ENCODE measurements at places on chromosomes 7 and 10.
A peak's percentile ranks its signal among the peaks of the same experiment; 100 is the strongest.

DNA sequence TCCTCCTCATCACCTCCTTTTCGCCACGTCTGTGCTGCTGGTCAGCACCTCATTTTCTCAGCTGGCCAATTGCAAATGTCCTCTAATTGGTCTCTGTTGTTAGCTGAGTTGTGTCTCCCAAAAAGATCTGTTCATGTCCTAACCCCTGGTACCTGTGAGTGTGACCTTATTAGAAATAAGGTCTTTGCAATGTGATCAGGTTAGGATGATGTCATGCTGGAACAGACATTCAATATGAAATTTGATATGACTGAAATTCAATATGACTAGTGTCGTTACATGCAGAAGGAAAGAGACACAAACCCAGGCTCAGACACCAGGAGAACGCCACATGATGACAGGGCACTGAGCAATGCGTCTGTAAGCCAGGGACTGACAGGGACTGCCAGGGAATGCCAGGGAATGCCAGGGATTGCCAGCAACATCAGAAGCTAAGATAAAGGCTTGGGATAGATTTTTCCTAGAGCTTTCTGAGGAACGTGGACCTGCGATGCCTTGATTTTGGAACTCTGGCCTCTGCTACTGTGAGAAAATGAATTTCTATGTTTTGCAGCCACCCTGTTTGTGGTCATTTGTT, 77.5 kb upstream of the CXCL12 start:
- DNase-seq, result no peak

- no peak for DNase-seq
These were observed 125.2 kb downstream of the MAD1L1 start for GRCh38 chr7:2107386-2108070.

- no peak for DNase-seq
These were observed 23.4 kb downstream of the TBXAS1 start for GRCh38 chr7:139852482-139852845.

- peak; percentile 2 for DNase-seq
These were observed 43.5 kb downstream of the TLL2 start for GRCh38 chr10:96470116-96470743.

GRCh38 chr7:104794154-104794553, 219.9 kb upstream of the KMT2E start:
- no peak for DNase-seq

DNA sequence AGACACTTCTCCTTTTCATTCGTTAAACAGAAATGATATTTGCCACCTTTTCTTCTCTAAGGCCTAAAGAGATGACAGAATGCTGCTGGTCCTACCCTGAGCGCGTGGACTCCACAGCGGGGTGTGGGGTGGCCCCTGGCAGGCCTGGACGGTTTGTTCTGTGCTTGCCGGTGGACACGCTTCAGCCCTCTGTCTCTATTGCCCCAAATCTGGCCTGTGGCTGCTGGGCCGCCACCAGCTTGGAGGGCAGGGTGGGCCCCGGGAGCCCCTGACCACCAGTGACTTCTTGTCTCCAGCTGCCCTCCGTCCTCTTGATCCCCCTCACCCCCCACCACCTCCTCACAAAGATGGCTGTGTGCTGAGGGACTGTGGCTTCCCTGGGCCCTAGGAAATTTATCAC, 5.7 kb downstream of the CHST3 start:
- DNase-seq, result no peak

- DNase-seq, result no peak
These were observed 57.8 kb upstream of the WIPF3 start for GRCh38 chr7:29748286-29749099.

DNA sequence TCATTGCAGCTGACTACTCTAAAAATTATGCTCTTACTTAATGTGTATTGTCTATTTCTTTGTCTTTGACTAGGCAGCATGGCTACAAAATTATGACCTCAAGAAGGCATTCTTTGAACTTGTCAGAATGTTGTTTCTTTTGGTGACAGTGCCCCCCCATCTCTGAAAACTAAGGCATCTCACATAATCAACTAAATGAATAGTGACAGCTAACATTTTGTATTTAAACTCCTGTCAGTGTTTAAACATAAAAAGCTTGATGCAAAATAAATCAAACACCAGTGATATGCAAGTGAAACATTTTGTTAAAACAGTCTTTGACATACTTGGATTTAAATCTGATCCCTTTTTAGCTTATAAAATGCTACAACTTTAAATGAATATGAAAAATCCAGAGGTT, 233.5 kb downstream of the FOXP2 start:
- DNase-seq, result no peak

GRCh38 chr10:871951-872403, 59.5 kb downstream of the LARP4B start:
- DNase-seq, result no peak

DNA sequence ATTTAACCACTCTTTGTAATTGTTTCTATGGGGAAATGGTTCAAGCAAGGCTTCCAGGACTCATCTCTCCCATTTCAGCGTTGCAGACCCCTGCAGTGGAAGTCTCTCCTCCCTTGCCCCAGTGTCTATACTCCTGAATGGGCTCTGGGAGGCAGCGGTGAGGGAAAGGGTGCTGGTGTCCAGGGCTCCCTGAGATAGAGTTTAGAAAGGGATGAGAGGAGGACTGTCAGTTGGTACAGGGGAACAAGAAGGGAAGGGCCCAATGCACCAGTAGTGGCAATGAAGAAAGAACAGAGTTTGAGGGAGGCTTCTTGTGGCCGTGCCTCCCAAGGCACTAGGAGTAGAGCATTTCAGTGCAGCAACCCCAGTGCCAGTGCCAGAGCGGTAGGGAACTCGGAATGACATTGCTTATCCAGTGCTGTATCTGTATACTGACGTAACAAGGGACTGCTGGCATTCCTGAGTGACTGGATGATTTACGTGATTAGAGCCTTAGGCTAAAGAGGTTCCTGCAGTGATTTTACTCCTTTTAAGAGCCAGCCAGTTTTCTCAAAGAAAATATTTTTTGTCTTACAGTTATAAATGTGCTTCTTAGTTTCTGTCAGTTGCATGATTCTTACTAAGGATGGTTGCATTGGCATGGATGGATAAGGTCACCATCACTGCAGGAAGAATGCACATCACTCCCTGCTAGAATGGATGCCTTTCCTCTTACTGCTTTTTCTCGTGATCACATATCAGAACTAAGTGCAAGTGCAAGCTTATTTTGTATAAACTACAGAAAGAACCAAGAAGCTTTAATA, 28.0 kb downstream of the PRPF18 start:
- DNase-seq, result no peak

- DNase-seq, result no peak
These were observed 30.4 kb downstream of the TSPAN12 start for GRCh38 chr7:120827371-120828118.

Data from stimulated activated CD4-positive, alpha-beta T cell treated with anti-CD3 and anti-CD28 coated beads, Interleukin-4, amount 100 ng/mL, for 4 hours (primary cell).